CD4-positive, alpha-beta T cell (primary cell): ENCODE measurements at places on chromosomes 1 and 21.

DNA sequence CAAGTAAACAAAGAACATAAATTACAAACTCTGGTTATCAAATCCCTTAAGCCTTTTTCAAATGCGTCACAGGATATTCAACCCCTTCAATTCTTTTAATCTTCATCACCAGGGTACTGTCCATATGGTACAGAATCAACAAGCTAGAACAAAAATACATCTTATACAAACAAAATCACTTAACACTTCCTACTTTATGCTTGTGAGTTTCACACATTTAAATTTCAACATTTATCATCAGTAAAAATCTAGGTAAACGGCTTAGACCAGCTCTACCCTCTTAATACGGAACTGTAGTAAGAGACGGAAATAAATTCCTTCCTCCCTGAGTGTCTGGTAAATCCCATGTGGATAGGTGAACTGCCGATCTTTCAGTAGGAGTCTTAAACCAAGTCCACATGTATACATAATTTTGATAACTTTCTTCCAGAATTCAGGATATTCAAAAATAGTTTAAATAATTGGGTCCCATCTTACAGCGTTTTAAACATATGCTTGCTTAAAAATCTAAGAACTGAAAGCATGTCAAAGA is 1.0 kb downstream of the CCDC181 start:
- no peak for DNase-seq

- no peak for DNase-seq
Observed at GRCh38 chr1:223179786-223180185, 36.7 kb upstream of the TLR5 start.

- DNase-seq, result no peak
Observed at GRCh38 chr1:55320891-55321290, 105.7 kb upstream of the USP24 start.

- no peak for DNase-seq
Observed at GRCh38 chr1:30842697-30843354, 65.7 kb downstream of the SDC3 start.

GRCh38 chr1:208225954-208226937 is 17.9 kb downstream of the PLXNA2 start:
- no peak for DNase-seq

GRCh38 chr21:31335957-31336738 is 7.9 kb downstream of the TIAM1 start:
- no peak for DNase-seq

DNA sequence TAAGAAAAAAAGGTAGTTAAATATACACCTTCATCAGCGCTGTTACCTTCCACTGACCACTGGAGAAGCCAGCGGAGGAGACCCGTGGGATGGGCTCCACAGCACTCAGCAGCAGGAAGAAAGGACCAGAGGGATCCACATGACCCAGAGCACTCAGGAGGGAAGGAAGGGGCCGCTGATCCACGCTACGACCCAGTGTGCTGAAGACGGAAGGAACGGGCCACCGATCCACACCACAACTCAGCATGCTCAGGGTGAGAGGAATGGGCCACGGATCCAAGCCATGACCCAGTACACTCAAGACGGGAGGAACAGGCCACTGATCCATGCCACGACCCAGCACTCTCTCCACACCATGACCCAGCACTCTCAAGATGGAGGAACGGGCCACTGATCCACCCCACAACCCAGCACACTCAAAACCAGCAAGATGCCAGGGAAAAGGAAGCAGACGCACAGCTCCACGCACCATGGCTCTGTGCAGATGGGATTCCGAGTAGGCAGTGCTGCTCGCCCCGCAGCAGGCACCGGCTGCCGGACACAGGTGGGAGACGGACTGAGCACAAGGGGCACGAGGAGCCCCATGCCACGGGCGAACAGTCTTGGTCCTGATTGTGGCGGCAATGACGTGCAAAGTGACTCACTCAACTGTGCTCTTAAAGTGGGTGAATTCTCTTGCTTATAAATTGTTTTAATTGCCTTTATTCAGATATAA is 8.7 kb downstream of the WRAP73 start:
- no peak for DNase-seq

DNA sequence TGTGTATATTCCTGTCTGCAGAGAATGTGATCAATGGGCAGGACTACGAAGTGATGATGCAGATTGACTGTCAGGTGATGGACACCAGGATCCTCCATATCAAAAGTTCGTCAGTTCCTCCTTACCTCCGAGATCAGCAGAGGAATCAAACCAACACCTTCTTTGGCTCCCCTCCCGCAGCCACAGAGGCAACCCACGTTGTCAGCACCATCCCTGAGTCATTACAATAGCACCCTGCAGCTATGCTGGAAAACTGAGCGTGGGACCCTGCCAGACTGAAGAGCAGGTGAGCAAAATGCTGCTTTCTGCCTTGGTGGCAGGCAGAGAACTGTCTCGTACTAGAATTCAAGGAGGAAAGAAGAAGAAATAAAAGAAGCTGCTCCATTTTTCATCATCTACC is 65.2 kb downstream of the OLFML2B start:
- no peak for DNase-seq

DNA sequence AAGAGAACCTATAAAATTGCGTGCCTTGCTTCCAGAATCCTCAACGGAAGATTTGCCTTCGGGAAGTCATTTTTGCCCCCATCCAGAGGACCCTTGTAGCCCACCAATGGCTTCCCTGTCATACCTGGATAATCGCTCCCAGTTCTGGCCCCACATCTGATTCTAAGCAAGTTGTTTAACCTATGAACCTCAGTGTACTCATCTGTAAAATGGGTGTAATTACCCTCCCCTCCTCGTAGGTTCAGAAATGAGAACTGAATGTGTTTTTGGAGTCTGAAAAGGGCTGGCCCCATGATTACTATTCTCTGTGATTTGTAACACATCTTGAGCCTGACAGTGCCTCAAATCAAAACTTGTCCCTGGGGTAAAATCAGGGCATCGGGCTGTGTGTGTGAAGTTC is 81.6 kb upstream of the TMEM51 start:
- DNase-seq, result no peak

GRCh38 chr1:223248770-223249140 is 105.7 kb upstream of the TLR5 start:
- DNase-seq, result peak; percentile 30
